ENCODE measurements at places on chromosomes 2 and 18.

DNA sequence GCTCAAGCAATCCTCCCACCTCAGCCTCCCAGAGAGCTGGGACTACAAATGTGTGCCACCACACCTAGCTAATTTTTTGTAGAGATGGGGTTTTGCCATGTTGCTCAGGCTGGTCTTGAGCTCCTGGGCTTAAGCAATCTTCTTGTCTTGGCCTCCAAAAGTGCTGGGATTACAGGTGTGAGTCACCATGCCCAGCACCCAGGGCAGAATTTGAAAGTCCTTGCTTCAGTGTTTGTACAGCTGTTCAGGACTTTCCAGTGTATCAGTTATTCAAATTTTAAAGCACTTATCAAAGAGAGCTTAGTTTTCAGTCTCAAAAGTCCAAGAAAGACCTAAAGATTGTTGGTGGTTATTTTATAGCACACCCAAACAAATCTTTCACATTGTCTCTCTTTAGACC, 43.6 kb upstream of the VPS54 start:
- DNase-seq = peak; percentile 41

DNA sequence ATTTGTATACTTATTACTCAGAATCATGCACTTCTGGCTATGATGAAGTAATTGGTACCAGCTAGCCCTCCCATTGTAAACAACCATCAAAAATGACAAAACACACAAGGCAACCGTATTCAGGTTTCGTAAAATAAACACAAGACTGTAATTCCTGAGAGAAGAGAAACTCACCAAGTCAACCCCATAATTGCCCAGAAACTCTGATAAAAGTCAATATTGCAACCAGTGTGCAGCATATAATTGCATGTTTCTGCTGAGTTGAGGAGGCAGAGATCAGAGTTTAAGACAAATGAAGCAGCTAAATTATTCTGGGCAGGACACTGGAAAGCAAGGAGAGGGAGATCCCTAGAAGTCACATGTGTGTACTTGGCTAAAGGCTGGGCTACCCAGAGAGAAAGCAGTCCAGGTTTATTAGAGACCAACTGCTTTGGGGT, 90.3 kb downstream of the ROCK2 start:
- DNase-seq = no peak

DNA sequence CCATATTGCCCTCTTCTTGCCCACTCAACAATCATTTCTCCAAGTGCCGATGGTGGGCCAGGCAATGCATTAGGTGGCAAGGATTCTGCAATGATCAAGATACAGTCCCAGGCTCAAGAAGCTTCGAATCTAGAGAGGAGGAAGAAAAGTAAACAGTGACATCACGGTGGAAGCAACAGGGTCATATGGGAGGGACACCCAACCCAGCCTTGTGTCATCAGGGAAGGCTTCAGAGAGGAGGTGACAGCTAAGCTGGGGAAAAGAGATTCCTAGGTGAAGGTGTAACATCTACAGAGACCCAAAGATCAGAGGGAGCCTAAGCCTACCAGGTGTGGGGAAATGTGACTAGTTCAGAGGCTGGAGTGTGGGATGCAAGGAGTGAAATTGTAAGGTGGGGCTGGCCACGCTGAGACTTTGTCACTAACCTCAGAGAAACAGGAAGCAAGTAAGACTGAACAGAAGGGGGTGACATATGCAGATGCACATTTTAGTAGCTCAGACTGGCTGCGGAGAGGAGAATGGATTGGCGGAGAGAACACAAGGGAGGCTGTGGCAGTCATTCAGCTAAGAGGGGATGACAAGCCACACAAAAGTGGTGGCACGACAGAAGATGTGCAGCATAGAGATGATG, 104.9 kb downstream of the ANKRD44 start:
- DNase-seq = no peak

GRCh38 chr18:63409301-63409700, 13.0 kb downstream of the VPS4B start:
- DNase-seq = peak; percentile 56

DNA sequence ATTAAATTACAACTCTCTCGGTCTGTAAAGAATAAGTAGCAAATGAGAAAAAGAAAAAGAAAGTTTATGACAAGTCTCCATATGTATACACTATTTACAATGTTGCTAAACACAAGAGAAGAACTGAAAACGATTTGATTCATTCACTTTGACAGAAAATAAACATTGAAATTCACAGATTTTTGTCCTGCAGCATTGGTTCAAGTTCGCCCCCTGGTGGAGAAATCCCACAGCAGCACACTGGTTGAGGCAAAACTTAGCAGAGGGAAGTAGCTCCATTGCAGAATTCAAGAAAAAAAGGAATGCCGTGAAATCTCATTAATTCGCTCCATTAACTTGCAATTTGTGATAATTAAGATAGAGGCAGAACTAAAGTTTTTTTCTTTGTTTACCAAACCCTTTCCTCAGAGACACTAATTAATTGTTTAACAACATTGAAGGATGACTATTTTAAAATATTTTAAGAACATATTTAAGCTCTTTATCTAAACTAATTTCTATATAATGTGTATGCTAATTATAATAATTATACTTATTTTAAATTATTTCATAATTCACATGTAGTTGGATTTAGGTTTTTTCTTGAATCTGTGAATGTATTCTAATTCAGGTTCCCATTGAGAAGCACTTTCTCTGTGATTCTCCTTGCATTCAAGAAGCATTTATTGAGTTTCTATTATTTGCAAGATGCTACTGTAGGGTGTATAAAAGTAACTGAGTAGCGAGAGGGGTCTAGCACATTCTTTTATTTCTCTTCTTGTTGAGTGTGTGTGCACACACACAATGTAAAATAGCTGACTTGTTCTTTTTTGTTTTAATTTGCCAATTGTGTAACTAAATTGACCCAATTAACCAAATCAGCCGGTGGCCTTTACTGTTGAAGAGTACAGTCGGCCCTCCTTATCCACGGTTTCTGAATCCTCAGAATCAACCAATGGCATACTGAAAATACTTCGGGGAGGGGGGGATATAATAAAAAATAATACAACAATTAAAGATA, 74.1 kb downstream of the COL4A3 start:
- DNase-seq = peak; percentile 60

DNA sequence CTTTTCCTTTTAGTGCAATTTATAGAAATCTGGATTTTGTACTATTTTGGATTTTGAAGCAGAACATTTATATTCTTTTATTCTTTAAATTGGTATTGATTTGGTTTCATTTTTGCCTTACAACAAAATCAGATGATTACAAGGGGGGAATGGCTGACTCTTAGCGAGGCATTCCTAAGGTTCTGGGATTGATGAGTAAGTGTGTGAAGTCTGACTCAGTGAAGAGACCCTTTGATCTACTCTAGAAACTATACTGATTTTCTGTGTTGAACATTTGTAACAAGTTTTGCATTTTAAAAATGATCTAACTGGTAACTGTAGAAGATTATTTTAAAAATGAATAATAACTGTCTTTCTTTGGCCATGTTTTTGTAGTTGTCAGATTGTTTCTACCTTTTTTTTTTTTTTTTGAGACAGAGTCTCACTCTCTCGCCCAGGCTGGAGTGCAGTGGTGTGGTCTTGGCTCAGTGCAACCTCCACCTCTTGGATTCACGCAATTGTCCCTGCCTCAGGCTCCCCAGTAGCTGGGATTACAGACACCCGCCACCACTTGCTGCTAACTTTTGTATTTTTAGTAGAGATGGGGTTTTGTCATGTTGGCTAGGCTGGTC, 48.7 kb downstream of the TTC39C start:
- no peak for DNase-seq

- DNase-seq = no peak
These were observed 732.9 kb upstream of the VRK2 start for GRCh38 chr2:57313678-57314077.

DNA sequence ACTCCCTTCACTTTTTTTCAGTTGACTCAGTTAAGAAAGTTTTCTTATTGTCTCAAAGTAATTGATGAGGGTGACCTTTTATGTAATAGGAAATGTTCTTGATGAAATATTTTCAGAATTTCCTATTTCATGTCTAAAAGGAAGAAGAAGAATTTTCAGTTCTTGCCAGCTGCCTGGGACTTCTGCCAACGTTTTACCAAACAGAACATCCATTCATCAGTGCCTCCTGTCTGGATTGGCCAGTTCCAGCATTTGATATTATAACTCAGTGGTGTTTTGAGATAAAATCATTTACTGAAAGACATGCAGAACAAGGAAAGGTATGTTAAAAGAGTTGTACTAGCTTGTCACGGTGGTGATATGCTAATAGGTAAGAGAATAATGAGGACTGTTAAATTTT, 104.7 kb upstream of the MYO3B start:
- DNase-seq = peak; percentile 16

GRCh38 chr2:240021488-240022104, 3.5 kb downstream of the NDUFA10 start:
- DNase-seq = peak; percentile 55

DNA sequence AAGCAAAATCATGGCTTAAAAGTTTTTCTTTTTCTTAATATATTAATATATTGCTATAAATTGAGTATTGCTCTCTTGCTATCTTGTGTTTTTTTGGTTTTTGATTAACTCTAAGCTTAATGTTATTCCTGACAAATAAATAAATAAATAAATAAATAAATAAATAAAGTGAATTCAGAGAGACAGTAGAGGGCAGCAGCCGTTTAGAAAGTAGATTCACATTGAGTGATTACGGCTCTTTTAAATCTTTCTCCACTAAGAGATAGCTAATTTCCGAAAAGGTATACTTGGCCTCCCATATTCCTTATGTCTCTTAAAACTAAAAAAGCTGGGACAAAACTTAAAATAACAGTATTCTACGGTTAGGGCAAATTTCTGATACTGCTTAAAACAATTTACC, 34.3 kb downstream of the MSH2 start:
- peak; percentile 18 for DNase-seq

- DNase-seq = peak; percentile 6
These were observed 80.5 kb upstream of the FRZB start for GRCh38 chr2:182946958-182947369.

DNA sequence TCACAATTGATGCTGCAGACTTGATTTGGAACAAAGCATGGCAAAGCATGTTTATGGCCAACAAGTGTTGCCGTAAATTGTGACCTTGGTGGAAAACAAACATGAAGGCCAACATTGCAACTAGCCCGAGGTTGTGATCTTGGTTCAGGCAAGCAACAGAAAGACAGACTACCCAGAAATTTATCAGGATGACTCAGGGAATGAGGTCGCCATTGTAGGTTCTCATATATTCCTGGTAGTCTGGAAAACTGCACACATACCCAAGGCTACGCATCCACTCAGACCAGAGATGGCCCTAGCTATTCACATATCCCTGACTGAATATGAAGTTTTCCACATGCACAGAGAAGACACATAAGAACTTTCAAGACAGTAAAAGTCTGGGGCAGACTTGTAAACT, 30.1 kb downstream of the CYP1B1 start:
- no peak for DNase-seq

- no peak for DNase-seq
These were observed 14.8 kb upstream of the MLPH start for GRCh38 chr2:237472187-237472712.

- no peak for DNase-seq
These were observed 50.9 kb downstream of the MYCN start for GRCh38 chr2:15991231-15991630.

- no peak for DNase-seq
These were observed 201.0 kb upstream of the COPS8 start for GRCh38 chr2:236884569-236885175.

DNA sequence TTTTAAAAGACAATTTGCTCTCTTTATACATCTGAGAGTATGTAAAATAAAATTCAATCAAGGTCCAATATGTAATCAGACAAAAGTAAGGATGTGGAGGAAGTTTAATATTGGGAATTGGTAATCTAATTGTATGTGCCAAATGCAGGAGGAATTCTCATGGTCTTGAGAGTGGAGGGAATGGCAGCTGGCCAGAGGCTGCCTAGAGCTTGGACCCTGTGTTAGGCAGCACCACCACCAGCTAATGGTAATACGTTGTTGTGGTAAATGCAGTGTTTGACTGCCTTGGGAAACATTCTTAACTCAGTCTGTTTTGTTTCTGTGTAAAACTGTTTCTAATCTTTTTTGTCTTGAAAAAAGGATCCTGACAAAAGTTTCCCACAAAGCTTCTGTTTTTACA, 30.0 kb downstream of the GALNT1 start:
- DNase-seq = no peak

DNA sequence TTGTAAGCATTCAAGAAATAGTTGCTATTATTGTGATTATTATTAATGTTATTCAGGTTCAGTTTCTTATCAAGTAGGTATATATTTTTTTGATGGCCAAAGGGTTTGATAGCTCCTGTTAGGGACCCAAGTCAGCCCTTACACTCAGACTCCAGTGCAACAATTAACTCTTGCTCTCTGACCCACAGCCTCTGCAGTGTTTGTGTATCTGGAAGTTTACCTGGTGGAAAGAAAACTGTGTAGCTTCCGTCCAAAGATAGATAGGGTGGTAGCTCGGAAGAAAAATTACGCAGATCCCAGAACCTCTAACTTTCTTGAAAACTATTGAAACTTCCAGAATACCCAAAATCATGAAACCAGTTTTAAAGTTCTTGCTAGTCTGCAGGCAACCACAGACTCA, 58.6 kb upstream of the IGFBP2 start:
- DNase-seq = no peak

DNA sequence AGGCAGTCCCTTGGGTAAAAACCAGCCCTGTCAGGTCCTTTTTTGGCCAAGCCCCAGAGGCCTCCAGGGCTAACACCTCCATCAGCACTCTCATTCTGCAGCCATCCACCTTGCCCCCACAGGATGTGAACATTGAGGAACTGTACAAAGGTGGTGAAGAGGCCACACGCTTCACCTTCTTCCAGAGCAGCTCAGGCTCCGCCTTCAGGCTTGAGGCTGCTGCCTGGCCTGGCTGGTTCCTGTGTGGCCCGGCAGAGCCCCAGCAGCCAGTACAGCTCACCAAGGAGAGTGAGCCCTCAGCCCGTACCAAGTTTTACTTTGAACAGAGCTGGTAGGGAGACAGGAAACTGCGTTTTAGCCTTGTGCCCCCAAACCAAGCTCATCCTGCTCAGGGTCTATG, 7.3 kb downstream of the IL1F10 start:
- no peak for DNase-seq

DNA sequence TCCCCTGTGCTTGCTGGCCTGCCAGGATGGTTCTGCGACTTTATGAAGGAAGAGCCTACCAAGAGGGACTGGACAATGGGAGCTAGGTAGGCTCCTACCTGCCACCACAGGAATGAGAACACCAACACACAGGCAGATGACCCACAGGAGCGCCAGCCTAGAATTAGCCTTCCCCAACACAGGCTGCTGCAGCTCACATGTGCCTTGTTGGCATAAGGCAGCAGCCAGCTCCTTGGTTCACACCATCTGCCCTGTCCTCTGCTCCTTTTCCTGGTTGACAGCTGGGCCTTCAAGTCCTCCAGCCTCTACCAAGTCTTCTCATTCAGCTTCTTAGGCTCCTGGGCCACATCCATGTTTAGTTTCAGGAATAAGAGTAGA, 705.4 kb upstream of the RAB6C start:
- no peak for DNase-seq

- no peak for DNase-seq
These were observed 780.8 kb upstream of the KLHL29 start for GRCh38 chr2:22604136-22604535.

- no peak for DNase-seq
These were observed 77.8 kb upstream of the GPC1 start for GRCh38 chr2:240357641-240358012.
